Activated CD8-positive, alpha-beta memory T cell treated with anti-CD3 and anti-CD28 coated beads, Interleukin-2, amount 50 U/mL, for 4 hours (primary cell): ENCODE measurements at places on chromosomes 3 and 15.

GRCh38 chr3:178707311-178708031 is 171.2 kb downstream of the KCNMB2 start:
- no peak for DNase-seq

- DNase-seq = no peak
Measured at GRCh38 chr3:171481011-171481410, 20.8 kb upstream of the TNIK start.

DNA sequence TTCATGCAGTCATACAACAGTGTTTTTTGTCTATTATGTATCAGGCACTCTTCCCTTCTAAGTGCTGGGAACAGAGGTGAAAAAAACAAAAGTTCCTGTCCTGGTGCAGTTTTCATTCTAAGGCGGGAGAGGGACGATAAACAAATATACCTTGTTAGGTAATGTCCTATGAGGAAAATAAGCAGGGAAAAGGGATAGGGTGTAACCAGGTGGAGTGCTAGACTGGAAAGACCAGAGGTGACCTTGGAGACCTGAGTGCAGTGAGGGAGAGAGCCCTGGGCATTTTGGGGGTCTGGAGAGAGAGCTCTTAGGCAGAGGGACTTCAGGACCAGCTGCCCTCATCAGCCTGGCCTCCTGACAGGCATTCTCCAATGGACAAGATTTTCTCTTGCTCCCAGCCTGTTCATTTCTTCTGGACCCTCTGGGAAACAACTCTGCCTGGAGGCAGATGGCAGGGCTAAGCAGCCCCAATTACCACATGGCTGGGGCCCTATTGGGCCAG is 97.2 kb upstream of the TJP1 start:
- no peak for DNase-seq

DNA sequence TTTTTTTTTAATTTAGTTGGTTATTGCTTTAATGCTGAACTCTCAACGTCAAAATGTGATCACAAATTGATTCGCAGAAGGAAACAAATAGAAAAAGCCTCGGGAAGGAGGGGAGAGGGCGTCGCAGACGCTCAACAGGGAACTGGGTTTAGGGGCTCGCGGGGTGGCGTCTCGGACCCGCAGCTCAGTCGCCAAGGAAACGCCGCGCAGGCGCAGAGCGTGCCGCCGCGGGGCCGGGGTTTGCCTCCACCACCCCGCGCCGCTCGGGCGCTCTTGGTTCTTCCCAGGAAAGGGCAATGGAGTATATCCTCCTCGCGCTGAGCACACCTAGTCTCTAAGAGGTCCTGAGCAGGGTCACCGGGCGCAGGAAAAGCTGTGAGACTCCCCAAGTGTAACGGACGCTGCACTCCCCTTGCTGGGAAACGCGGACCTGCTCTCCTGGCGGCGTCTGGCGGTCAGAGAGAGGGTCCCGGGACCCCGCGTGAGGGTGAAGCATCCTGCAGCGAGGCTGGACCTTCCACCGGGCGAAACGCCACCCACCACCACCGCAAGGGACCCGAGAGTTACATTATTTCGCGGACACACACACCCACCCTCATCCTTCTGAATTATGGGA is 753 bp downstream of the PLCH1 start:
- DNase-seq = peak; percentile 42

DNA sequence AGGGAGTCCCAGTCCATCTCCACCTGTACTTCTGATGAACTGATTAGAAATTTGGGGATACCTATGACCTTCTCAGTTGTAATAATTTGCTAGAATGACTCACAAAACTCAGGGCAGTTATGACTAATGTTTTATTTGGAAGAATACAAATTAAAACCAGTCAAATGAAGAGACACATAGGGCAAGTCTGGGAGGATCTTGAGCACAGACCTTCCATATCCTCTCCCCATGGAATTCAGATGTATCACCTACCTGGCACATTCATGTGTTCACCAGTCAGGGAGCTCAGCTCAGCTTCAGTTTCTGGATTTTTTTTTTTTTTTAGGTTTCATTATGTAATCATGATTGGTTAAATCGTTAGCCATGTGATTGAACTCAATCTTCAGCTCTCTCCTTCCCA is 247.7 kb downstream of the VGLL3 start:
- DNase-seq = no peak

DNA sequence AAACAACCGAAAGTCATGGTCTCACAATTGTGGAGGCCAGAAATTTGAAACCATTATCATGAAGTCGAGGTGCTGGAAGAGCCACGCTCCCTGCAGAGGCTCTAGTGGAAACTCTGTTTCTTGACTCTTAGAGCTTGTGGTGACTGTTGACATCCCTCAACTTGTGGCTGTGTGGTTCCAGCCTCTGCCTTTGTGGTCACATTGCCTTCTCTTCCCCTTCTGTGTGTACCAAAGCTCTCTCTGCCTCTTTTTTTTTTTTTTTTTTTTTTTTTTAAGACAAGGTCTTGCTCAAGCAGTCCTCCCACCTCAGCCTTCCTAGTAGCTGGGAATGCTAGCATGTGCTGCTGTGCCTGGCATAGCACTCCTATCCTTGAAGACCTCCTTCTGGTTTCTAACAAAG is 48.7 kb upstream of the CRTC3 start:
- peak; percentile 17 for DNase-seq

GRCh38 chr3:66376568-66376967 is 124.3 kb downstream of the LRIG1 start:
- no peak for DNase-seq

DNA sequence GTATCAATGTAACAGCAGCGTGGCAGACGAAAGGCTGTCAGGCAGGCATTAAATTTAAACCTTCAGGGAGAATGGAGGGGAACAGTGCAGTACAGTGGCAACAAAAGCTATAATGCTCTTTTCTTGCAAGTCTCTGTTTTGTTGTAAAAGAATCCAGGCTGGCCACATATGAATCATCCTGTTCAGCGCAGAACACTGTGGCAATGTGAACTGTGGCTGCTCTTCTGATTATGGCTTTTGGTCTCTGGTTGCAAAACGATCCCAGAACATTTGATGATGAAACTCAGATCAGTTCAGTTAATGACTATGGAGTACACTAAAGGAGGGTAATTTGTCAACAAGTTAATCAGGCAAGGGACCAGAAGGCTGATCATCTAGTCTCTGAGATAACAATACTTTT is 219.7 kb upstream of the SGO1 start:
- no peak for DNase-seq

DNA sequence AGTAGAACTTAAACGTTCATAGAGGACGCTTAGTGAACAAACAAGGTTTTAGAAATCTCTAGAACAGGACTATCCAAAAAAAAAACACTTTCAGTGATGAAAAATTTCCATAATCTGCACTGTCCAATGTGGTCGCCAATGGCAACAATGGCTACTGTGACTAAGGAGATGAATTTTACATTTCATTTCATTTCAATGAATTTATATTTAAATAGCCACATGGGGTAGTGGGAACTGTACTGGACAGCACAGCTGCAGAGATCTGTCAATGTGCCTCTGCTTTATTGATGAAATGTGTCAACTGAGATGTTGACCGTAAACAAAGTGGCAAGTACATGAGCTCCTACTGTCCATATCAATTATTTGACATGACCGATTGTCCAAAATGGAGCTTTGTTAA is 222.5 kb downstream of the MAGI1 start:
- no peak for DNase-seq

GRCh38 chr3:87082796-87083440 is 92.0 kb upstream of the VGLL3 start:
- DNase-seq = no peak

DNA sequence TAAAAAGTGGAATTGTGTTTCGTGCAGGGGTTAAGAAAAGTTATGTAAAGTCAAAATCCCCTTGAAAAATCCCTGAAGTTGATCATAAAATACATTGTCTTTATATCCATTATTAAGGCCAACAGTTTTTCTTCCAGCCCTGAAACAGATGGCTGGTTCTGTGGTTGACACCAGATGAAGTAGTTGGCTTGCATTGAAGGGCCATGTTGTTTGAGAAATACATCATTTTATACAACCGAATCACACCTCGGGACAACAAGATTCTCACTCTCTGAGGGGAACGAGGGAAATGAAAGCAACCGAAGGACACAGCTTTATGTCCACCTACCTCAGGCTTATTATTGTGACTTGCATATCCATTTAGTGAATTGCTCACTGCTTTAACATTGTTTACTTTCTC is 126.0 kb upstream of the MITF start:
- DNase-seq = no peak

DNA sequence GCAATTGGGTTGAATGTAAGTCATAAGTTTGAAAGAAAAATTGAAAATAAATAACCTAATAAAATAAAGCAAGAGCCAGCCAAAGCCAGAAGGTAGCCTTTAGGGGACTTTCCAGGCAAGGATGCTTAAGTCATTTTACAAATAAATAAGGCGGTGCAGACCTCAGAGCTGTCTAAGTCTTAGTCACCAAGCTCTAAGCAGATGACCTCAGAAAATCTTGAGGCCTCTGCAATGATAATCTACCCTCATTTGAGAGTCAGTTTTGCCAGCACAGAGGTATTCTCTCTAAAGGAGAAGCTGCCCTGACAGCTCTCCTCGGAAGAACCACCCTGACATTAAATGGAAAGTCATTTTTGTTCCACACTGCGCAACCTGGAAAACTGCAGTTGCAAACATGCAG is 113.9 kb downstream of the OXNAD1 start:
- DNase-seq = no peak

DNA sequence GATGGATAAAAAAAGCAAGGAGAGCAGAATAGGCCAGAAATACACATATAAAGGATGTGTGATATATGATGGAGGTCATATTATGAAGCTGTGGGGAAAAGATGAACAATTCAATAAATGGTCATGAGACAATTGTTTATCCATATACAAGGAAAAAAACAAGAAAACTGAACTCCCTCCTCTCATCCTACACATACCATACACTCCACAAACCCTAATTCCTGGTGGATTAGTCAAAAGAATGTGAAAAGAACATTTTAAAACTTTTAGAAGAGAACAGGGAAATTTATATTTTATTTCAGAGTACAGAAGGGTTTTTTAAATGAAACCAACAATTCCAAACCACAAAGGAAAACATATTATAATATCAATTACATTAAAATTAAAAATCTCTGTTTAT is 34.5 kb upstream of the NR2E3 start:
- DNase-seq = no peak

GRCh38 chr3:61545716-61546115 is 15.7 kb upstream of the PTPRG start:
- no peak for DNase-seq

- no peak for DNase-seq
Measured at GRCh38 chr15:43762824-43763223, 13.9 kb downstream of the ELL3 start.

DNA sequence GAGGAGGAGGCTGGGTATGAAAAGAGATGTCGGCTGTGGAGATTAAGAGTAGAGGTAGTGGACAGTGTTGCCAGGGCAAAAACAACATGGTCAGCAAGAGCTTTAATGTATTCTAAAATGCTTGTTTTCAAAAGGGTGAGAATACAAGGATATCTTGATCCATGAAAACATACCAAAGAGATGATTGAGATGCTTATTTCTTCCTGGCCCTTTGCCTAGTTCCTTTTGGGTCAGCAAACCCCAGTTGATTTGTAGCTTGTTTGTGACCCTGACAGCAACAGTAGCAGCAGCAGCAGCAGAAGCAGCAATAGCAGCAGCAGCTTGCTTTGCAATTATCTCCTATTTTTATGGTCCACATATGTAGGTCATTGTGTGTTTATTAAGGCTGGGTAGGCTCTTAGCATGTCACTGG is 337.3 kb downstream of the LPP start:
- no peak for DNase-seq

DNA sequence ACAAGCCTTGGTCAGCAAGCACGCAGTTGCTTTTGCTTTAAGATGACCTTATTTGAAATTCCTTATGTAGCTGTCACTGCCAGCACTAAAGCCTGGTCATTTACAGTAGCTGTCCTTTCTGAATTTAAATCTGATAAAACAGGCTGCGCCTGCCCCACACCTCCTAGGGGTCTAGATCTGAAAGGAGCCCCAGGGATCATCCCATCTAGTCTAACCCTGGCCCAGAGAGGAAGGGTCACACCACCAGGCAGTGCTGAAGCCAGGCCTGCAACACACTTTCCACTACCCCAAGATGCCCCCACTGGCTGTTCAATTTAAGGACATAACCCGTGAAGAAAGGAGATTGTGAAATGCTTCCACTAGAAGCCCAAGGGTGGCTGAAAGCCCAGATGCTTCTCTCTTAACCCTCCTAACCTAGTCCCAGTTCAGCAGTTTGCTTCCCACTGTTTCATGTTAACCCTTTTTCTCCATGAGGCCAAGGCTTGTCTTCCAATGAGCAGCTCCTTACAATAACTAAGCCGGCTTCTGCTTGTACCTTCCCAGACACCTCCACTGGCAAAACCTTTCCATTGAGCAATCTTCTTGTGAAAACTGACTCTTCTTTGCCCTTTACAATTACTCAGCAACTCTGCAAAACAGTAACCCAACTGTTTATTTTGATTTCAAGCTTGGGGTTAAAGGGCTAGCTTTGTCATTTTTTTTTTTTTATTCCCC is 198.9 kb upstream of the LPP start:
- no peak for DNase-seq

GRCh38 chr3:17645074-17645698 is 97.2 kb downstream of the TBC1D5 start:
- no peak for DNase-seq

GRCh38 chr3:87219611-87220010 is 7.5 kb upstream of the CHMP2B start:
- DNase-seq = no peak

- no peak for DNase-seq
Measured at GRCh38 chr3:158810823-158811724, 9.2 kb downstream of the MFSD1 start.

DNA sequence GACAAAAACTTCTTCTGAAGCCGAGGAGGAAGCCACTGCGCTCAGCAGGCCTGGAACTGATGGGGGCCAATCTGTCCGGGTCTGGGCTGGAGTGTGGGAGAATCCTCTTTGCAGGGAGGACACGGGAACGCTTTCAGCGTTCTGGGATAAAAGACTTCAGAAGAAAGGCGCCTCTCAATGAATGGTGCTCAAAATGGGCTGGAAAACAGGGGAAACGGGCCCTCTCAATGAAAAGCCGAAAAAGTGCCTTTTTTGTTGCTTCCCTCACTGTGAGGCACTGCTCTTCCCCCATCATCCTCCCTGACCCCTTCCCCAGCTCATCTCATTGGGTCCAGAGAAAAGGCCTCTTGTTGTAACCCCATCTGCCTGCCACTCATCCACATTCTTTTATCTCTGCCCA is 119.5 kb upstream of the LRIG1 start:
- DNase-seq = no peak

- peak; percentile 37 for DNase-seq
Measured at GRCh38 chr3:57815036-57815435, 58.9 kb downstream of the SLMAP start.

GRCh38 chr3:49906073-49906743 is 2.5 kb upstream of the MST1R start:
- peak; percentile 54 for DNase-seq

DNA sequence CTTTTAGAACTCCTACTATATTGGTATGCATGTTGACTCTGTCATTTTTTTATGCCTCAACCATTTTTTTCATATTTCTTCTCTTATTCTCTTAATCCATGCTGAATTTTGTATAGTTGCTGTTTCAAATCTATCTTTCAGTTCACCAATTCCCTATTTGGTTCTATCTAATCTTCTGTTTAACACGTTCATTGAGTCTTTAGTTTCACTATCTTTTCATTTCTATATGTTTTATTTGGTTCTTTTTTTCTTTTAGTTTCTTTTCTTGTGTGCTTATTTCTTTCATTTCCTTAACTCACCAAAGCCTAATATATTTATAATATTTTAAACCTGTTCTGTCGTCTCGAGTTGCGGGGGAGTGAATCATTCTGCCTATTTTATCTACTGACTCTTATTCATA is 8.0 kb downstream of the AQP9 start:
- no peak for DNase-seq

GRCh38 chr3:128872282-128872681 is 7.1 kb upstream of the ACAD9 start:
- no peak for DNase-seq
